ENCODE measurements at places on chromosomes 3 and 15.

GRCh38 chr3:157204431-157204830 lies 44.5 kb upstream of the CCNL1 start:
- peak; percentile 34 for DNase-seq

GRCh38 chr3:10322352-10322710 lies 1.4 kb upstream of the SEC13 start:
- no peak for DNase-seq

DNA sequence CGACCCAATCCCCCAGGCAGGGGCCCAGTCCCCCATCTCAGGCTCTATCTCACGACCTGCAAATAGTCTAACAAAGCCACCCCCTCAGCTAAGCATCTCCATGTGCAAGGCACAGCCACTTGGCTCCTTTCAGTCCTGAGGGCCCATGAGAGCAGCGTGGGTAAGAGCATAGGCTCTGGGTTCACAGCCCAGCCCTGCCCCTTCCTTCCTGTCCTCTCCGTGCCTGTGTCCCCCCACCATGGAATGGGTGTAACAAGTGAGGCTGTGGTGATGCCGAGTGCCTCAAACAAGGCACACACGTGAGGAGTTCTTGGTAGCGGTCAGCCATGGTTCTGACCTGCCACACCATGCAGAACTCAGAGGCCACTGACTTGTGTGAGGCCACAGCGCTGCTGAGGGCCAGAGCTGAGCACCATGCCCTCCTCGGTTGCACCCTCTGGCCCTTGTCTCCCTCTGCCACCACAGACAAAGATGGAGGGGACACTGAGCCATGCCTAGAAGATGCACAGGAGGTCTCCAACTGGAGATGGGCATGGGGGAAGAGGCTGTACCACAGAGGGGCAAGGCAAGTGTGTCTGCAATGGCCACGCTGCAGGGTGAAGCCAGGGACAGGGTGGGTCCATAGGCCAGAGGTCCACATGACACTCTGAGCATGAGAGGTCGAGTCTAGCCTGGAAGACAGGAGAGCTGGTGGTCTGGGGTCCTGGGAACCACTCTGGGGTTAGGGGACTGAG lies 10.0 kb downstream of the TPRA1 start:
- no peak for DNase-seq

DNA sequence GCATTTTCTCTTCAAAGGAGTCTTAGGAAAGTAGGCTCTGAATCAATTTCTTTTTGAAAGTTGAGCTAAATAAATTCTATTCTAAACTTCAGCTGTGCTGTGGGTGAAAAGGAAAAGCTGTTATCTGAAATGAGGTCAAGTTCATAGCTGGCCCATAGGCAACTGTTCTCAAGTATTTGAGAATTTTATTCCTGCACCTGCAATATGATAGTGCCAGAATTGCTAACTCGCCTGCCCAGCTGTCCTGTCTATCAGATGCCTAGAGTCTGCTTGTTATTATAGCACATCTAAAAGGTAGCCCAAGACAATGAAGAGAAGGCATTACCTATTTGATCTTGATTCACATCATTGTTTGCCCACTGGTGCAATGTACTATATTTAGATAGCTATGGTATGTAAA lies 798.7 kb downstream of the DIPK2A start:
- no peak for DNase-seq

GRCh38 chr3:184745526-184745925 lies 33.7 kb upstream of the MAGEF1 start:
- no peak for DNase-seq

- no peak for DNase-seq
Observed at GRCh38 chr15:90266061-90266431, 574 bp downstream of the NGRN start.

DNA sequence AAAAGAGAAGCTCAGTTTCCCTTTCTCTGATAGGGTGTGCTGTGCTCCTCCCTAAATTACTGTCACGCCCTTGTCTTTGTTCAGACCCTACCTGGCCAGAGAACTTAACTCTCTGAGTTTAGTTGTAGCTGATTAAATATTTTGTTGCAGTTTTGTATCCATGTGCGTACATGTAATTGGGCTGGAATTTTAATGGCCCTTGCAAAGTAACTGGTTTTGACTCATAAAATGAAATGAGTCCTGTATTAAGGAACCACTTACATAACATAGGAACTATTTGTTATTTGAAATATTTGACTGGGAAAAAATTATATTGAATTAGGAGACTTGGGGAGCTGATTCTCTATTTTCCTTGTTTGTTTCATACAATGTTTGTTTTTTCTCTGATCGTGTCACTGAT lies 80.2 kb downstream of the LRRK1 start:
- DNase-seq: no peak

DNA sequence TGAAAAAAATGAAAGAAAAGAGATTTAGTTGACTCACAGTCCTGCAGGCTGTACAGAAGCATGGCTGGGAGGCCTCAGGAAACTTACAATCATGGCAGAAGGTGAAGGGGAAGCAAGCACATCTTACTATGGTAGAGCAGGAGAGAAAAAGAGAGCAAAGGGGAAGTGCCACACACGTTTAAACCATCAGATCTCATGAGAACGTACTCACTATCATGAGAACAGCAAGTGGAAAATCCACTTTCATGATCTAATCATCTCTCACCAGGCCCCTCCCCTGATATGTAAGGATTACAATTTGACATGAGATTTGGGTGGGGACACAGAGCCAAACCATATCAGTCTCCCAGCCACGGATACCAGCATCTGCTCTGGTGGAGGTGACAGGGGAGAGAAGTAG lies 50.8 kb upstream of the CPOX start:
- no peak for DNase-seq

GRCh38 chr3:141368925-141369794 lies 856 bp downstream of the ZBTB38 start:
- no peak for DNase-seq

DNA sequence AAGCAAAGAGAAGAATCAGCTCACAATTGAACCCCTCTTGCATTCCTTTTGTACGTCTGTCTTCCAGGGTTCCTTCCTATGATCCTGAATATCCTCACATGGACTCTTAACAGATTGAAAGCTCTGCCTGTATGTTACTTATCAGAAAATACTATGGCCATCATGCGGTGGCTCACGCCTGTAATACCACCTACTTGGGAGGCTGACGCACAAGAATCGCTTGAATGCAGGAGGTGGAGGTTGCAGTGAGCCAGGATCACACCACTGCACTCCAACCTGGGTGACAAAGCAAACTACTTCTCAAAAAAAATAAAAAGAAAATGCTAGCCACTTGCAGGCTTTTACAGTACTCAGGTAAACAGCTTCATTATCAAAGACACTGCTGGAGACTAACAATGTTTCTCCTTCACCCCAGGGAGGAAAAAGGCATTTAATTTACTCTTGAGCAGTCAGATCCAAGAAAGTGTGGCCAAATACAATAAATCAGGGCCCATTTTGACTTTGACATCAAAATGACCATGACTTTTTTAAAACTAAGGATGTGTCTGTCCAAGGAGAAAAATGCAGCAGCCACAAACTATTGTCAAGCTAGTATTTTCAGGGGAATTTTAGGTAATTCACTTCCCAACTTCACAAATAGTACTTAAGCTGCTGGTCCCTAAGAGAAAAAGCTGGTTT lies 27.3 kb downstream of the NPTN start:
- DNase-seq: no peak

GRCh38 chr3:146226881-146227280 lies 24.0 kb downstream of the PLSCR4 start:
- DNase-seq: no peak
